PC-9 (cell line): ENCODE measurements at places on chromosomes 4 and X.

DNA sequence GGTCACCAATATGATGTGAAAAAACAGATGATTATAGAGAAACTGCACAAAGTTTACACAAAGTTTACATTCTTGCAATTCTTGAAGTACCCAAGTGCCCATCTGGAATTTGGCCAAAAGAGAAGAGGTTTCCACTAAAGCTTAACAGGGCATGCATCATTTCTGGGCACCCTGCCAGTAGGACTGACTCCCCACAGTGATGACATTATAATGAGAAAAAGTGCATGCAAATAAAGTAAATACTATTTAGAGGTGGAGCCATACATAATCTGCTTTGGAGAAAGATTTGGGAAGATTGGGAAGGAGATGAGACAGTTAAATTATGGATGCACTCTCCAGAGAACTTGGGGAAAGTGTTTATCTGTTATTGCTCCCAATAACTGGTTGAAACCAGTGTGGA lies 93.7 kb upstream of the TRPC3 start:
- H3K4me1 ChIP-seq: peaks cover 6% of the 10 kb centered on the region; the same call in 1 of the 2 replicates
- no peaks in the 10 kb centered on the region for H3K36me3 ChIP-seq
- H3K27ac ChIP-seq: no peak overlapping the region
- no peak overlapping the region for H3K4me3 ChIP-seq
- peak; percentile 76 for DNase-seq
- no peaks in the 10 kb centered on the region for H3K27me3 ChIP-seq

DNA sequence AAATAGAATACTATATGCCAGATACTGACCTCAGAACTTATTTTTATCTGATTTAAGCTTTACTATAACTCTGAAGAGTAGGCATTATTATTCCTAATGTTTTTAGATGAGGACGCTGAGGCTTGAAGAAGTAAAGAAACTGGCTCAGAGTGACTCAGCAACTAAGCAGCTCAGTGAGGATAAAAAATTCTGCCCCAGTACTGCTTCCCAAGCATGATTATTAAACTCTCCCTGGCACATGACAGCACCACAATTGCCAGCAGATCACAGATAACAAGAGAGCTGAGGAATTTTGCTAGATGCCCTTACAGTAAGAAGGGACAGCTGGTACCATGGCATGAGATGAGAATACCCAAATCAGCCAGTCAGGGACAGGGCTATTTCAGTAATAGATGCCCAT lies 219.4 kb downstream of the NKX6-1 start:
- H3K4me3 ChIP-seq: no peak overlapping the region
- H3K4me1 ChIP-seq: peaks cover 10% of the 10 kb centered on the region; the same call in 1 of the 2 replicates
- H3K27me3 ChIP-seq: no peaks in the 10 kb centered on the region
- H3K36me3 ChIP-seq: no peaks in the 10 kb centered on the region

GRCh38 chr4:78517050-78517652 lies 34.4 kb upstream of the ANXA3 start:
- no peaks in the 10 kb centered on the region for H3K27me3 ChIP-seq
- H3K36me3 ChIP-seq: no peaks in the 10 kb centered on the region
- H3K27ac ChIP-seq: no peak overlapping the region
- no peaks in the 10 kb centered on the region for H3K4me1 ChIP-seq

GRCh38 chr4:83996254-83996653 lies 460.3 kb downstream of the GPAT3 start:
- no peaks in the 10 kb centered on the region for H3K27me3 ChIP-seq
- H3K36me3 ChIP-seq: no peaks in the 10 kb centered on the region
- no peak for DNase-seq
- no peak overlapping the region for H3K27ac ChIP-seq
- no peaks in the 10 kb centered on the region for H3K4me1 ChIP-seq
- no peak overlapping the region for H3K4me3 ChIP-seq

DNA sequence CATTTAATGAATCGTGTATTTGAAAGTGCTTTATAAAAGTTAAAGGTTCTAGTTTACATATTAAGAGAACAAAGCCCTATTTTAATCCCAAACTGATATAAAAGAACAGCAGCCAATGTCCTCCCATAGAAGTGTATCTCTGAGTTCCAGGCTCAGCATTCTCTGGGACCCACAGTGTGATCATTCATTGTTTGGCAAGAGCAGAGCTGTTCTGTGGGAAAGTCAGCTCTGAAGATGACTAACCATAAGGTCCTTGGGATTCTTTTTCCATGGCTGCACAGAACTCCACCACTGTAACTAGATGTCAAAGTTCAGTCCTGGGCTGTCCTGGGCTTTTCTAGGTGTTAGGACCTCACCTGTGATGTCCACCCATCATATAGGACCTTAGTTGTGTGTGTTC lies 157.0 kb upstream of the TLL1 start:
- DNase-seq: no peak
- H3K36me3 ChIP-seq: no peaks in the 10 kb centered on the region
- H3K4me1 ChIP-seq: no peaks in the 10 kb centered on the region
- H3K27ac ChIP-seq: no peak overlapping the region
- H3K27me3 ChIP-seq: no peaks in the 10 kb centered on the region
- H3K4me3 ChIP-seq: no peak overlapping the region

- no peak for DNase-seq
- no peaks in the 10 kb centered on the region for H3K4me1 ChIP-seq
- no peak overlapping the region for H3K4me3 ChIP-seq
- H3K27ac ChIP-seq: no peak overlapping the region
- no peaks in the 10 kb centered on the region for H3K36me3 ChIP-seq
Measured at GRCh38 chr4:140887467-140887866, 131.3 kb upstream of the TBC1D9 start.

DNA sequence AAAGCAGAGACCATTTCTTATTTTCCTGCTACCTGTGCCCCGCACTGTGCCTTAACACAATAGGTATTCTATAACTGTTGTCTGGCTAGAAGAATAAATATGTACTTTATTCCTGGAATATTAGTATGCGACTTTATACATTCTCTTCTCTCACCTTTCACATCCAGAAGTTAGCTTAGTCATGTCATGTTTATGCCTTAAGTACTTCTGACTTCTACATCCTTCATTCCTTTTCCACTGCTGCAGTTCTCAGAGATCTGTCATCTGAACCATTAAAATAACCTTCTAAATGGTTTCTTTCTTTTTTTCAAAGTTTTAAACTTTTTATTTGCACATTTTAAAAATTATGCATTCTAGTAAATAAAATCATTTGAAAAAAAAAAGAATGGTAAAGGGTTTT lies 34.4 kb downstream of the KIF4A start:
- no peak overlapping the region for H3K27ac ChIP-seq
- no peaks in the 10 kb centered on the region for H3K4me1 ChIP-seq
- H3K27me3 ChIP-seq: no peaks in the 10 kb centered on the region
- H3K36me3 ChIP-seq: no peaks in the 10 kb centered on the region
- H3K4me3 ChIP-seq: no peak overlapping the region

DNA sequence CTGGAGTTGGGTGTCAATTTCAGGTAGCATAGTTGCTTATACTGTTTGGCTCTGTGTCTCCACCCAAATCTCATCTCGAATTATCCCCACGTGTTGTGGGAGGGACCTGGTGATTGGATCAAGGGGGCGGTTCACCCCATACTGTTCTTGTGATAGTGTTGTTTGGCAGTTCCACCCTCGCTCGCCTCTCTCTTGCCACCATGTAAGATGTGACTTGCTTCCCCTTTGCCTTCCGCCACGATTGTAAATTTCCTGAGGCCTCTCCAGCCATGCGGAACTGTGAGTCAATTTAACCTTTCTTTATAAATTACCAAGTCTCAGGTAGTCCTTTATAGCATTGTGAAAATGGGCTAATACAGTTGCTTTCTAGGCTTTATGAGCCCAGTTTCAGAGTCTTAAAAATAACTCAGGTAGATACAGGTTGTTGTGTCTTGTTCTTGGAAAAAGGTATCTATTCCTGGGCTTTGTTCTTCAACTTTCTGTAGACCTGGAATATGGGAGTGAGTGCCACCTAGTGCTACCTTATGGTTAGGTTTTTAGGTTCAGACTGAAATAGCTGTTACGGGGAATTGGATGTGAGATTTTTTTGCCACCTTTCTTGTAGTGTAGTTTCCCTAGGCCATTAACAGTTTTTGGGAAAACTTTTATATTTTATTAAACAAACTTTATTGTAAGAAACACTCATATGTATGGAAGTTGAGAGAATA lies 15.6 kb downstream of the PGK1 start:
- DNase-seq: no peak
- no peak overlapping the region for H3K4me3 ChIP-seq
- no peak overlapping the region for H3K27ac ChIP-seq
